ENCODE measurements at places on chromosomes 11 and 22.

GRCh38 chr22:39680486-39680885 lies 109.9 kb downstream of the CACNA1I start:
- no peak for DNase-seq

DNA sequence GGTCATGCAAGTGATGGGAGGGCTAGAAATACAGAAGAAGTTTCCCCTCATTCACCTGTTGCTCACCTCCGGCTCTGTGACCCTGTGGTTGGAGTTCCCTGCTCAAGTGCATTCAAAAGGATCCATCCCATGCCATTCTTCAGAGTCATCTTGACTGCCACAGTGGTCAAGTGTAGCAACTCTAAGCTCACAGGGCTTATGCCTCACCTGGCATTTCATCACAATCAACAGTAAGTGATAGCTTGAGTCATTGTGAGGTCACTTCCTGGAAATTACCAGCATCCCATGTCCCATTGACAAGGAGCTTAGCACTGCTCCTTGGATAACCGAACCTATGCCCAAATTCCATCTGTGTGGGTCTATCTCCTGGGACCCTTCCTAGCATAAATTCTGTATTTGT lies 55.6 kb downstream of the OR4C45 start:
- no peak for DNase-seq

DNA sequence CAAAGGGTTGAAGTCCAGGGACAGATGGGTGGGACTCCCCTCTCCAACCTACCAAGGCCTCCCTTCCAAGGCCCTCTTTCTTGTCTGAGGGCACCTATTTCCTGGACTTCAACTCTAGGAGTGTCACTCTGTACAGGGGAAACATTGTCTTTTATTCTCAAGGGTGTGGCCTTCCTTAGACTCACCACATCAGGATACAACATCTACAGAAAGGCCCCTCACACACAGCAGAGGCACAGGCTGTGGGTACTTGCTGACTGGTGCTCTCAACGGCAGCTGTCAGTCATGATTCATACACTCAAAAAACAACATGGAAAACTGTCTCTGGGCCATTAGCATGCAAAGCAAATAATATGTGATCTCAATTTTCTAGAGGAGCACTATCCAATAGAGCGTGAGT lies 78.0 kb downstream of the RCN1 start:
- no peak for DNase-seq

GRCh38 chr11:45113807-45114206 lies 32.6 kb upstream of the PRDM11 start:
- no peak for DNase-seq

- no peak for DNase-seq
These were observed 8.9 kb upstream of the GRK3 start for GRCh38 chr22:25555586-25555985.

- DNase-seq: no peak
These were observed 381.9 kb downstream of the CADM1 start for GRCh38 chr11:115122274-115122673.

GRCh38 chr11:64044730-64045393 lies 9.1 kb downstream of the FLRT1 start:
- DNase-seq: no peak

DNA sequence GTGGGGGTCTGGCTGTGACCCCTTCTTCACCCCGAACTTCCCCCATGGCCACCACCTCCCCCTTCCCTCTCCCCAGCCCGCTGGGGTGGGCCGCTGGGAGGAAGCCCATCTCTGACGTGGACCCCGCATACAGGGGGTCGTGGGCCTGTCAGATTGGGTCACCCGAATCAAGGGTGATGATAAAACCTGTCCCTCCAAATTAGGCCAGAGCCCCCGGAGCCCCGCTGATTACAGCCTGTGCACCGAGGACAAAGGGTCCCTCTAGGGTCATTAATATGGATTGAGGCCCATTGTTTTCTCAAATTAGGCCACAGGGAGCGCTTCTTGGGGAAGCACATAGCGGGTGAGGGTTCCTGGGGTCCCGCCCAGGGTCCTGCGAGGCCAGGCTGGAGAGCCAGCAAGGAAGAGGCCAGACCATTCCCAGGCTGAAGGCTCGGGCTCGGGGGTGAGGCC lies 4.9 kb upstream of the LINC01488 start:
- DNase-seq: no peak

- DNase-seq: no peak
These were observed 10.2 kb upstream of the GRK3 start for GRCh38 chr22:25554238-25554671.

- no peak for DNase-seq
These were observed 13.0 kb downstream of the CYTH4 start for GRCh38 chr22:37295213-37295886.

DNA sequence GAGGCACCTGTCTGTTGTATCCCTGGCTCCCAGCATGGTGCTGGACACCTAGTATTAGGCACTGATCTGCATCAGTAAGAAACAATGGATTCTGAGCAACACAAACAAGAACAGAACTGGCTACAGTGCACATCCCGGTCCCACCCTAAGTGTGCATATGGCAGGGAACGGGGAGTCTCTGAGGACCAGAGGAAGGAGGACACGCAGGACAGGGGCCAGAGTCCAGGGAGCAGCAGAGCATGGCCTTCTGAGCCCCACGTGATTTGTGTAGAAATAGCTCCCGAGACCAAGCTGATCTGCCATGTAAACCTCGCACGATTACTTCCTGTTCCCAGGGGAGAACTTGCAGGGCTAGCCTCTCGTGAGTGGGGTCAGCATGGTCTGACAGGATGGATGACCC lies 12.7 kb upstream of the SNX32 start:
- no peak for DNase-seq

- peak; percentile 14 for DNase-seq
These were observed 28.7 kb upstream of the MMP20 start for GRCh38 chr11:102653744-102654291.

GRCh38 chr11:19380375-19380774 lies 139.6 kb upstream of the E2F8 start:
- peak; percentile 92 for DNase-seq

DNA sequence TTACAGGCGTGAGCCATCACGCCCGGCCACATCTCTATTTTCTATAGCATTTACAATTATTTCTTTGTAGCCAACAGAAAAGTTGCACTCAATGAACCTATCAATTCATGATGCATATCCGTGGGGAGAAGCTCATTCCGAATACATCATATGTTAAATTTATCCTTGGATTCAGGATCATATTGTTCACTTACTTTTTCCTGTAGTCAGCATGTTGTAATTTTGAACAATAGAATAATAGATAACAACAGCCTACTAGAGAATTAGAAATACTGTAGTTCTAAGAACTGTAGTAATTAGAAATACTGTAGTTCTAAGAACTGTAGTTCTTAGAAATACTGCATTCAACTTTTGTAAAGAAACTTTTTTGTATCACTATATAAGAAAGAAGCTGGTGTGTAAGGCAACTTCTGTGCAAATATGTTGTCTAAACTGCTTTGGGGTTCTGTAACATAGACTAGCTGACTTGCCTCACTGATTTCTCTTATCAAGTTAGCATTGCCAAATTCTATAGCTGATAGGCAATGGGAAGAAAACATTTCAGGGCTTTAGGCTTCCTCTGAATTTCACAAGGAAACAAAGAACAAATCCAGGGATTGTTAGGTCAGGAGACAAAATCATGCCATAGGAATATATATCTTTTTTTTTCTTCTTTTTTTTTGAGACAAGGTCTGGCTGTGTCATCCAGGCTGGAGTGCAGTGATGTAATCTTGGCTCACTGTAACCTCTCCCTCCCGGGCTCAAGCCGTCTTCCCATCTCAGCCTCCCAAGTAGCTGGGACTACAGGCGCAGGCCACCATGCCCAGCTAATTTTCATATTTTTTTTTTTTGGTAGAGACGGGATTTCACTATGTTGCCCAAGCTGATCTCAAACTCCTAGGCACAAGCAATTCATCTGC lies 91.9 kb downstream of the CSTPP1 start:
- peak; percentile 8 for DNase-seq

GRCh38 chr22:39472570-39473556 lies 16.1 kb downstream of the MGAT3 start:
- DNase-seq: peak; percentile 62

GRCh38 chr11:11786771-11787170 lies 55.0 kb upstream of the USP47 start:
- peak; percentile 33 for DNase-seq

- DNase-seq: no peak
These were observed 3.1 kb downstream of the FAM118A start for GRCh38 chr22:45312856-45313255.

DNA sequence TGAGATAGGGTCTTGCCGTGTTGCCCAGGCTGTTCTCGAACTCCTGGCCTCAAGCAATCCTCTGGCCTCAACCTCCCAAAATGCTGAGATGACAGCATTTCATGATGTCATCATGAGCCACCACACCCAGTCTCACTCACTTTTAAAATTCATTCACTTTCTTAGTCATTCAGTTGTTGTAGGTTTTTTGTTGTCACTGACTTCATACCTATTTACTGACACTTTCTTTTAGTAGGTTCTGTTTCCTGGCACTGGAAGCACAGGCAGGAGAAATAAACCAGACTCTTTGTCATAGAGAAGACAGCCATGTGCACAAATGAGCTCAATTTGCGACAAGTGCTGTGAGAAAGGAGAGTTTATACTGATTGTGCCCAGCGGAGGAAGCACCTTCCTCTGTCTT lies 10.5 kb downstream of the ART5 start:
- DNase-seq: no peak

- DNase-seq: no peak
These were observed 21.0 kb upstream of the RAB30 start for GRCh38 chr11:83092488-83093384.

DNA sequence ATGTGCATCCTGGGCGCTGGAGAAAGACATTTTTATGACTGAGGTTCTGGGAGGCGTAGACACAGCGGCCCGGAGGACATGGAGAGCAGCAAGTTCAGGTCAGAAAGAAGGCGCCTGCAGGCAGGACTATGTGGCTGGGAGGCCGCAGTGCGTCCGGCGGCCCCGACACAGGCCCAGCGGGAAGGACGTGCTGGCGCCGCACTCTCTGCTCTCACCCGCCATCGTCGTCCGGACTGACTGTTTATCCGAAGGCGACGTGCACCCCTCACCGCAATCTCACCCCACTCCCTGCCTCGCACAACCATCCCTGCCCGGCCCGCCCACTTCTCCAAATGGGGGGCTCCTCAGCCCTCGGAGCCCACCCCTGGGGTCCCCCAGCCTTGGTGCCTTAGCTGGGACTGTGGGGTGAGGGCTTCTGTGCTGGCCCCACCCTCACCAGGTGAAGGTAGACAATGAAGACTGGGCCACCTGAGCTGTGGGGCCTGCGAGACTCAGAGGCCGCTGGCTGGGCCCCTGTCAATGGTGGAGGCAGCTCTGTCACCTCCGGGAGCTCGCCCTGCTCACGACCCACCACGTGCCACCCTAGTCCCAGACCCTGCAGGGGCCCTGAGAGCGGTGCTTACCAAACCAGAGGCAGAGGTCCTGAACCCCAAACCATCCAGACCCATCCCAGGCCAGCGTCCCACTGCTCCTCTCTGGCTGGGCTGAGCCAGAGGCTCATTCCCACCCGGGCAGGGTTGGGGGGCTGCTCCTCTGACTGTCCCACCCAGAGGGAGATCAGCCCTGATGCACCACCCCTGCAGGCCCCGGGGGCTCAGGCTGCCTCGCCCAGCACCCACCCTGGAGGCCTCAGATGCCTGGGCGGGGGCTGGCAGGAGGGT lies 16.2 kb upstream of the MUC5B start:
- no peak for DNase-seq

DNA sequence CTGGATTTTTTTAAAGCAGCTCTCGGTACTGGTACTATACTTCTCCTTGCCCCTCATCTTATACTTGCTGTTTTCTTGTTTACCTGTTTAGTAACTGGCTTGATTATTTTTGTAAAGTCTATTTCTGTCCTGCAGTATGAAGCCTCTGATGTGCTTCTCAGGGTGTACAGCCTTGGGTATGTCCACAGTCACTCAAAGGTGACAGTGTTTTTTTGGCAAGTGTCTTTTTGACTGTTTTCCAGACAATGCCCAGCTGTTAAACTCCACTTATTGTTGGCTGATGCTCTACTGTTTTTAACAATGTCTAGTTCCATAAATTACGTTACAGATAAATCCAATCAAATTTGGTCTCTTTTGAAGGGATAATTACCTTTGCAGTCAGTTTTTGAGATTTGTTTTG lies 475.2 kb downstream of the JRKL start:
- no peak for DNase-seq

DNA sequence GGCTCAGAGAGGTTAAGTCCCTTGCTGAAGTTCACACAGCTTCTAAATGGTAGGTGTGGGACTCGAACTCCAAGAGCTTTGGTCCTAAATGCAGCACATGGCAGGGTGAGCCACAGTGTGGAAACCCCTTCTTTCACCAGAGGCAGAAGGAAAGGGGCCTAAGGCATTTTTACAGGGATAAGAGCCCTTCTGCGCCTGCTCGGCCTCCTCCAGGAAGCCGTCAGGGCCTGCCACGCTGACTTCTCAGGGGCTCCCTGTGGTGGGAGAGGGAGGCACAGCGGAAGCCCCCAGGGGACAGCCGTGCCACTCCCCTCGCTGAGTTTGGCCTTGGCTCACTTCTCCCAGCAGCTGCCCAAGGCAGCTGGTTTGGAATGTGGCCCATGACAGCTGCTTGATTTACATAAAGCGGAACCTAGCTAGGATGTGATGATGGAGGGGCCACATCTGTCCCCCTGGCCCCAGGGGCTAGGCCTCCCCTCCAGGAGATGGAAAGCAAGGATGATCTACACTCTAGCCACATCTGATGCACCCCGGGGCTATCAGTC lies 35.4 kb downstream of the CD82 start:
- no peak for DNase-seq

DNA sequence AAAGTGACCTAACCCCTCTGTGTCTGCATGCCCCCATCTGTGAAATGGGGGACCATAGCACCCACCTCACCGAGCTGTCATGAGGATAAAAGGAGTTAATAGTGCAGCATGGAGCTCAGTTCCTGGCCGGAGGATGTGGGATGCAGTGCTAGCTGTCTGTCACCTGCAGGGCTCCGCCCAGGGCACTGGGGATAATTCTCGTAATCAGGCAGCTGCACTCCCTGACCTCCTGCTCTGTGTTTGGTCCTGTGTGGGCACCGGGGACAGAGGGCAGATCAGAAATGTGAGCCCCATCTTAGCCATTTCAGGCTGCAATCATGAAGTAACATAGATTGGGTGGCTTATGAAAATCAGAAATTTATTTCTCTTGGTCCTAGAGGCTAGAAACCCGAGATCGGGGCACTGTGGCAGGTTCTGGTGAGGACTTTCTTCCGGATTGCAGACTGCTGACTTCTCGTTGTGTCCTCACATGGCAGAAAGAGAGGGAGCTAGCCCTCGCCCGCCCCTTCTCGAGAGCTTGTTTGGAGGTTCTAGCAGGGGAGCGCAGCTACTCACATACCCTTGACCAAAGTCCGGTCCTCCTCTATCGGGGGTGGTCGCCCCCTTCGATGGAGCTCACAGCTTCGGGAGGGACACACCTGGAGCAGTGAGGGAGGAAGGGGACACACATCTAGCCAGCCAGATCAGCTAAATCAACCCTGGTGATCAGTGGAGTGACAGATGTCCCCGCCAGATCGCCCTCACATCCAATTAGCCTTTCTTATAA lies 3.2 kb downstream of the KCTD17 start:
- no peak for DNase-seq

GRCh38 chr22:38021206-38021605 lies 36.0 kb upstream of the PICK1 start:
- DNase-seq: no peak
